ENCODE measurements at places on chromosomes 3 and 15. TPM values are rescaled to one million over a fixed set of nuclear protein-coding genes. Genes with fewer than 3 reads are reported as not detected.
A peak's percentile ranks its signal among the peaks of the same experiment; 100 is the strongest.

GRCh38 chr3:58386626-58387365, 46.8 kb downstream of the PDHB start:
- no peaks in the 10 kb centered on the region for H3K36me3 ChIP-seq
- no peak for DNase-seq
- H3K4me3 ChIP-seq: no peak overlapping the region

DNA sequence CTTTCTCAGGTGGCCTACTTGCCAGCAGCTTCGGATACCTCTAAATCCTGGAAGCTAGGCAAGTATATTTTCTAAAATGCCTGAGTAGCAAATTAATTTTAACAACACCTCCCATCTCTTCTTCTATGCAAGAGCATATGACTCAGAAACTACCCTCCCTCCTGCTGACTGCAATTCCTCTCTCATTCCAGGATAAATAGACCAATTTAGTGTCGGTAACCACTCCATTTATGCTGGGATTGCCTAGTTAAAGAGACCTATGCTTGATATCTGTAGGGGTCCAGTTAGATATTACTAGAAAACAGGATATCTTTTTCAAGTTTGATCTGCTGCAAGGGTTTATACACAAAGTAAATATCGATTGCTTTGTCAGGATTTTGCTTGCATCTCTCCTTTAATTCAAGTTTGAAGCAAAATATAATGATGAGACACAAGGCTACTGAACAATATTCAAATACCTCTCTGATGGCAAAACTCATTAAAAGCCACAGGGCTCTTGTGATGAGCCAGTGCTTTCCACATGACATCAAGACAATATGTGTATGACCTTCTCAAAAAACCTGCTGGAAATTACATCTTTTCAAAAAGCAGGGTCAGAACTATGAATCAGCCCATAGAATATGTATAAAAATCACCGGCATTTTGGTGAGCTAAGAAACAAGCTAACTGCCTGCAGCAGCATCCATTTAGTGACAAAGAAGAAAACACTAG, 491.6 kb upstream of the NECTIN3 start:
- no peaks in the 10 kb centered on the region for H3K36me3 ChIP-seq
- no peak for DNase-seq
- H3K4me1 ChIP-seq: no peaks in the 10 kb centered on the region

DNA sequence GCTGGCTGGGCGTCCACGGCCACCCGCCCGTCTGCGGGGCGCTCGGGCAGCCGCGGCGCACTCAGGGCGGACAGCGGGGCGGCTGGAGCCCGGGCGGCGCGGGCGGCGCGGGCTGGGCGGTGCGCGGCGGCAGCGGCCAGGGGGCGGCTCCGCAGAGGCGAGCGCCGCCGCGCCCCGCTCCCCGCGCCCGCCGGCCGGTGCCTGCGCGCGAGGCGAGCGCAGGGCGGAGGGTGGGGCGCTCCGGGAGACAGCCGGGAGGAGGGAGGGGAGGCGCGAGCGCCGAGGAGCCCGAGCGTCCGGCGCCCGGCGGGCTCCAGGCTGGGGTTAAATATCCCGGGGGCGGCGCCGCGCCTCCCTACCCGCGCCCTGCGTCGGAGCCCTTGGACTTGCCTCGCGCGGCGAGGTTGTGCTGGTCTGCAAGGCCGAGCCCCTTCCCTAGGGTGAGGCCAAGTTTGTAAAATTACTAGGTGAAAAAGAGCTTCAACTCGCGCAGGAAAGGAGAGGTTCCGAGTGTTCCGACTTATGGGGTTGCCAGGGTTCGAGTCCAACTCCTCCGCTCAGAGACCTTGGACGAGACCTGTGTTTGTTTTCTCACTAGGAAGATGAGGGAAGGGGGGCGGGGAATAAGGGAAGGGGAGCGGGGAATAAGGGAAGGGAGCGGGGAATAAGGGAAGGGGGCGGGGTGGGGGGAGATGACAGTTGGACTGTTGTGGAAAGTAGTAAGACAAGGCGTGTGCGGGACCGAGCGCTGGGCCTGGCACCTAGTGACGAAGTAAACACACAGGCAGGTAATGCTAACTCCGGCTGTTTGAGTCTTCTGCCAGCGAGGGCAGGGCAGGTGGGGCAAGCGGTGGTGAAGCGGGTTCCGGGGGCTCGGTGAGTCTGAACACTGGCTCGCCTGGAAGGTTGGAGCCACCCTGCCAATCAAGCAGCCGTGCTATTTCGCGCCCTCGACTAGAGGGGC, at the start of gene TNFAIP8L3:
Gene TNFAIP8L3 (minus strand): TSS at position 301 of the 964 bp plus-strand sequence. CDS start 311 bp downstream, outside the sequence.
- peak within 1 kb of the TSS; percentile 31 for H3K4me3 ChIP-seq
- H3K4me1 ChIP-seq: peaks cover 22% of the 10 kb centered on the region
- no peak for DNase-seq

DNA sequence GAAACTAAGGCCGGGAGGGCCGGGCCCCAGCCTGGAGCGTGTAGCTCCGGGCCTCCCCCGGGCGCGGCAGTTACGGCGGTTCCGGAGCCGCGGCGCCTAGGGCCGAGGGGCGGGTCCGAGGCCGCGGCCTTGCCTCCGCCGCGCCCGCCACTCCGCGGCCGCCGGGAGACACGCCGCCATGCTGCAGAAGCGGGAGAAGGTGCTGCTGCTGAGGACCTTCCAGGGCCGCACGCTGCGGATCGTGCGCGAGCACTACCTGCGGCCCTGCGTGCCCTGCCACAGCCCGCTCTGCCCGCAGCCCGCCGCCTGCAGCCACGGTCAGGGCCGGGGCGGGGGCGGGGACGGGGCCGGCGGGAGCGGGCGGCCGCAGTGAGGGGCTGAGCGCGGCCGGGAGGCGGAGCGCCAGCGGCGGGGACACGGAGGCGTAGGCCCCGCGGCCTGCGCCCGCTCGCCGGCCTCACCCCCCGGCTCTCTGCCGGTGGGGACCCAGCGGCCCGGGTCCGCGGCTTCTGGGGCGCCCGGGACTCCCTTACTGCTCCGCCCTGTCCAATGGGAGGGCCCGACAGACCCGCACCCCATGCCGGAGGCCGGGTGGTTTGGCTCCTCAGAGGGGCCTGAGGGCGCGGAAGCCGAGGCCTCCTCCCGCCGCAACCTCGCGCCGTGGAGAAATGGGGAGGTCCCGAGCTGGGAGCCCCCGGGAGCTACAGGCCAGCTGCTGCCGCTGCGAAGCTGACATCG, at the start of gene DIS3L:
Gene DIS3L (plus strand): TSS at position 150 of the 738 bp plus-strand sequence. CDS start 29 bp downstream, at position 179.
- peak within 1 kb of the TSS; percentile 75 for H3K4me3 ChIP-seq
- H3K27ac ChIP-seq: peak within 1 kb of the TSS; percentile 88
- H3K36me3 ChIP-seq: no peaks in the 10 kb centered on the region
- DNase-seq: peak; percentile 82
- no peaks in the 10 kb centered on the region for H3K4me1 ChIP-seq

GRCh38 chr15:39198044-39199000, 382.6 kb upstream of the THBS1 start:
- H3K4me3 ChIP-seq: no peak overlapping the region
- no peaks in the 10 kb centered on the region for H3K27me3 ChIP-seq
- no peak for DNase-seq
- H3K36me3 ChIP-seq: no peaks in the 10 kb centered on the region
- peak overlapping the region; percentile 5 for H3K27ac ChIP-seq

DNA sequence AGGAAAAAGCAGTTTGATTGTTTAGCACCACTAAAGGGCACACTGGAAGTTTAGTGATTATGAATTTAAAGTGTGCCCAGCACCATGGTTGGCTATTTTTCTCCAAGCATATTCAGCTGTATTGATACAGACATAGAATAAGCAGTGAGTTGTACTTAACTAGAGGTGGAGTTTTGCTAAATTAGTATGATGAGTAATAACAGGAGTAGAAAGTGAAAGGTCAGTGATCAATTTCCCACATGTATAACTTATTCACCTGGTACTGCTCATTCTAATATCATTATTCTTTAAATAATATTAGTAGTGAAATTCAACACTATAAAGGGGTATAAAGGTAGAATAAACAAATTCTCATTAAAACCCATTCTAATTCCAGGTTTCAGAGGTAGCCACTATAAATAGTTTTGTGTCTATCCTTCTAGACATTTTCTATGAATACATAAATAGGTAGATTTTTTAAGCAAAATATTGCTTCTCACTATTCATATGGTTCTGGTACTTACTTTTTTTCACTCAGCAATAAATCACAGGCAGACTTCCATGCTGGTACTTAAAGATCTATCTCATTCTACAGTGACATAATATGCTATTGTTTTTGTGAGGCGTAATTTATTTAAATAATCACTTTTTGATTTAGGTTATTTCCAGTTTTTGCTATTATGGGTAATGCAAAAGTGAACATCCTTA, 732.9 kb downstream of the VGLL3 start:
- no peaks in the 10 kb centered on the region for H3K27me3 ChIP-seq
- no peaks in the 10 kb centered on the region for H3K36me3 ChIP-seq
- no peak overlapping the region for H3K4me3 ChIP-seq
- no peaks in the 10 kb centered on the region for H3K4me1 ChIP-seq

DNA sequence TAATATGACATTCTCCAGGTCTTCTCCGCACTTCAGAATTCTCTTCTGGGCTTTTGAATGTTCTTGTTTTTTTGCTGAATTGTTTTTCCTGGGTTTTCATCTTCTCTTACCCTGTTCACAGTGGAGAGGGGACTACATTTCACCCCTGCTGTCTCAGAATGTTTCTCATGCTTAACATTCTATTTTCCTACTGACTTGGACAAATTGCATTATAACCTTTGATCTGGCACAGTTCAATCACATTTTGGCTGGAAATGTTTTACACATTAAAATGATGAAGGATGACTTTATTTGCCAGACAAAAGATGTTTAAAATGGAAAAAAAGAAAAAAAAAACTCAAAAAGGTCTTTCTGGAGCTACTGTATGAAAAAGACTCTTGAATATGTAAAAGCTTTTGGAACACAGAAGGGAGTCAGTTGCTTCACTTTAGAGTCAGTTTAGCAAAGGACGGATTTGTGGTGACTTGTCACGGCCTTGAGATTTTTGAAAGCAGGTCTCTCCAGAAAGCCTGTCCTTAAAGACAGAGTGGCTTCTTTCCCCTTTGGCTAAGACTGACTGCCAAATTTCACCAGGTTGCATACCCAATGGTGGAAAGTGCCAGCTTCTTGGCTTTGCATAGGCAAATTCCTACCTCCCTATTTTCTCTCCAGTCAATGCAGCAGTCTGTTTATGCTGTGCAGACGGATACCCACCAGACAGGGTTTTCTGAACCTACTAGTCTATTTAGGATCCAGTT, 401.0 kb upstream of the TBL1XR1 start:
- H3K27ac ChIP-seq: peak overlapping the region; percentile 66
- H3K4me3 ChIP-seq: no peak overlapping the region
- H3K4me1 ChIP-seq: no peaks in the 10 kb centered on the region

DNA sequence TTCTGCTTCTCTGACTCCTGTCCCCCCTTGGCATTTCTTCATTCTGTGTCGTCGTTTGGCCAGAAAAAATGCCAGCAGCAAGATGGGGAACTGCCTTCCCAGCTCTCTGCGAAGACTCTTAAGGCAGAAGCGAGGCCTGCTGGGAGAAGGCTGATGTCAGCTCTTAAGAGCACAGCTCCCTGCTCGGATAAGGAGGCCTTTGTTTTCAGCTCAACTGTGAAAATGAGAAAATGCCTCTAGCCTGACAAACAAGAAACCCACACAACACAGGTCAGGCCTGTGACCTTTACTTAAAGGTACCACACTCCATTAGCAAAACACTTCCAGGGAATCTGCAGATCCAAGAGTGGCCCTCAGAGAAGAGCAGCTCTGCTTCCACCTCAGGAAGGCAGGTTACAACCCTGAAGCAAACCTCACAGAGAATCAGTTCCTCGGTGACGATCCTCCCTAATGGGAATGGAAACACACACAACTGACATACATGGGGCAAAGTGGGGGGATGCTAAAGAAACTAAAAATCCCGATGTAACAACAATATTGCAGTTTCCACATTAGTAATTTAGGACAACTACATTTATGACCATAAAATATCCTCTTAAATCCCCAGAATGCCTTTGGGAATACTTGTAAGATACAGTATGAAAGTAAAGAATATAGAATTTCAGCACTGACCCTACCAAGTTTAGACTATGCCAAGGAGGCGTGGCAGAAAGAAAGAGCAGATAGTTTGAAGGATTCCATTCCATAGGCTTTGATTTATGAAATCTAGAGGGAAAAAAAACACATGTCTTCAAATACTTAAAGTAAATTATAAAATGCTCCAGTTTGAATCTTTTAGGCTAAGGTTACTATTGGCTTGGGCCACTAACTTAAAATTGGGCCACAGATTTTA, 52.1 kb downstream of the VGLL4 start:
- no peak for DNase-seq
- H3K36me3 ChIP-seq: no peaks in the 10 kb centered on the region
- peak overlapping the region; percentile 49 for H3K27ac ChIP-seq
- H3K4me1 ChIP-seq: no peaks in the 10 kb centered on the region
- H3K4me3 ChIP-seq: no peak overlapping the region

DNA sequence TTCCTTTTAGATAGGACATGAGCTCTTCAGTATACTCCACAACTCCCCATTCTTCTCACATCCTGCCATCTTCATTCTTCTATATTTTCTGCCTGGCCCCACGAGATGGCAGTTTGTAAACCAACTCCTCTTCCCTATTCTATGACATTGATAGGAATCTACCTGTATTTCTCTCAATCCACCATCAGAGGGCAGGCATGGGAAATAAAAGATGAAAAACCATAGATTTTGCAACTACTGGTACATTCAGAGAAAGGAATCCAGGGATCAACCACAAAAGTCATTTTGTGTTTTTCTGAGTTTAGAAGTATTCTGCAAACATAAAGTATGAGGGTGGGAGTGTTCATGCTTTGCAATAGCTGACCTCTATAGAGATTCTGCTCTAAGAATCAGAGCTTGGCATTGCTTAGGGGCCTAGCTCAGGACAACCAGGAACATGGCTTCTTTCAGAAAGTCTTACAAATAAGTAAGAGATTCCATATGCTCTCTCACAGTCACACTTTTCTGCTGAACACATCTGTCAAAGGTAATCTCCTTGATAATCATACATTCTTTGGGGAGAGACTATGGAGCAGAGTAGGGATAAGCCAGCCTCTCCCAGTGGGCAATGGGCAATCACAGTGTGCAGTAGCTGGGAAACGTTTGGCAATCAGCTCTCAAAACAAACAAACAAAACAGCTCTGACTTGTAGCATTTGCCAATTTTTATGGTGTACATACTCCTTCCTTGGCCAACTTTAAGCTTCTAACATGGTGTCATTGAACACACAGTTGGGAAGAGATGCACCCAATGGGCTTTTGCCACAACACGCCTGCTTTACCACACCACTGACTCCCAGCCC, 43.1 kb upstream of the SLC25A36 start:
- no peak for DNase-seq
- no peak overlapping the region for H3K27ac ChIP-seq
- H3K4me3 ChIP-seq: no peak overlapping the region
- H3K27me3 ChIP-seq: no peaks in the 10 kb centered on the region
- no peaks in the 10 kb centered on the region for H3K36me3 ChIP-seq

GRCh38 chr3:54309601-54310000, 187.2 kb downstream of the CACNA2D3 start:
- no peaks in the 10 kb centered on the region for H3K27me3 ChIP-seq
- no peak overlapping the region for H3K4me3 ChIP-seq
- H3K4me1 ChIP-seq: no peaks in the 10 kb centered on the region
- no peak overlapping the region for H3K27ac ChIP-seq
- no peaks in the 10 kb centered on the region for H3K36me3 ChIP-seq
- DNase-seq: no peak

- DNase-seq: no peak
- no peaks in the 10 kb centered on the region for H3K36me3 ChIP-seq
- peaks cover 6% of the 10 kb centered on the region for H3K4me1 ChIP-seq
- no peaks in the 10 kb centered on the region for H3K27me3 ChIP-seq
- no peak overlapping the region for H3K4me3 ChIP-seq
These were observed 61.9 kb downstream of the LRRK1 start for GRCh38 chr15:100981086-100981485.

The PRC1 gene
- 30.3 TPM for total RNA-seq

The CADPS gene
- total RNA-seq: 6.4 TPM

The RTP4 gene
- total RNA-seq: 3.5 TPM

The PLCB2 gene
- total RNA-seq: 14.9 TPM

Data from Peyer's patch (tissue), 4 donors.